8988T (cell line): ENCODE measurements at places on chromosomes 6 and 20.
A peak's percentile ranks its signal among the peaks of the same experiment; 100 is the strongest.

- DNase-seq = peak; percentile 96
Measured at GRCh38 chr20:57698116-57698866, 11.5 kb downstream of the PMEPA1 start.

- no peak for DNase-seq
Measured at GRCh38 chr6:44925100-44925739, 402.9 kb upstream of the RUNX2 start.

GRCh38 chr20:25177890-25178321 lies 17.6 kb upstream of the ENTPD6 start:
- DNase-seq = no peak

DNA sequence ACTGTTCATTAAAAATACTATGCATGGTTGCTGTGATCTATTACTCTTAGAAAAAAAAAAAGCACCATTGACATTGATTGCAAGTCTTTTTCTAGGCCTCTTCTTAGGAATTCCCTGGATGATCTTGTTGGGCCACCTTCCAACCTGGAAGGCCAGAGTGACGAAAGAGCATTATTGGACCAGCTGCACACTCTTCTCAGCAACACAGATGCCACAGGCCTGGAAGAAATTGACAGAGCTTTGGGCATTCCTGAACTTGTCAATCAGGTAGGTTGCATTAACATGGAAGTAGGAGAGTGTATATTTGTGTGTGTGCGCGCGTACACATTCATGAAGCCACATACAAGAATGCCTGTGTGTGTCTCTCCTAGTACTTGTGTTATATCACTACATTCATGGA lies 140.4 kb downstream of the NCOA3 start:
- DNase-seq = no peak

GRCh38 chr6:167661552-167662044 lies 165.1 kb upstream of the AFDN start:
- DNase-seq = no peak

- no peak for DNase-seq
Measured at GRCh38 chr6:108009894-108010293, 51.9 kb upstream of the SEC63 start.

DNA sequence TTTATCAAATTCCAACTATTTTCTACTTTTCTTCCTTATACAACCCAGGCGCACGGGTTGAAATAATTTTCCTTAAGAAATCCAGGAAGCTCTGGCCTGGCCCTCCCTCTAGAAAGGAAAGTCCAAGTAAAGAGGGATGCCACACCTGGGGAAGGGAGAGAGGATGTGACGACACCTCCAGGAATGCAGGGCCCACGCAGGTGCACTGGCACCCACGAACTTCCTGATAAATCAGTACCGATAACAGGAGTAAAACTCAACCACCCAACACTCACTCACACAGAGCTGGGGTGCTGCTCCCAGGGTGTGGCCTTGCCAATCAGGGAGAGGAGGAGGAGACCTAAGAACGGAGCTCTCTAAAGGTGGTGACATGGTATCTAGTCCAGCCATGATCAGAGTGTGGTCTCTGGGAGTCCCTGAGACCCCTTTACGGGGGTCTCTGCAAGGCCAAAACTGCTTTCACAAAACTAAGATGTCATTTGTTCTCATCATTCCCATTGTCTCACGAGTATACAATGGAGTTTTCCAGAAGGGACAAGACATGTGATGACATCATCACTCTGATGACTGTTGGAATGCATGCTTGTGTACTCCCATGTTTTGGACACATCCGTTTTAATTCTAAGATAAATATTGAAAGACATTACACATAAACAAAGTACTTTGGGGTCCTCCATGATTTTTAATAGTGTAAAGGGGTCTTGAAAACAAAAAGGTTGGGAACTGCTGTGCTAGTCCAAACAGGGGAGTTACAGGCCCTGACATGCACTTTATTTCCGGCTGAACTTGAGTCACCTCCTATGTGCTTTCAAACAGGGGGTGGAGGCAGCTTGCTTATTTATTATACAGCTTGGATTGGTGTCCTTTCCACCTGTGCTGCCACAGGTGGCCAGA lies 2.2 kb upstream of the PARD6B start:
- peak; percentile 37 for DNase-seq

DNA sequence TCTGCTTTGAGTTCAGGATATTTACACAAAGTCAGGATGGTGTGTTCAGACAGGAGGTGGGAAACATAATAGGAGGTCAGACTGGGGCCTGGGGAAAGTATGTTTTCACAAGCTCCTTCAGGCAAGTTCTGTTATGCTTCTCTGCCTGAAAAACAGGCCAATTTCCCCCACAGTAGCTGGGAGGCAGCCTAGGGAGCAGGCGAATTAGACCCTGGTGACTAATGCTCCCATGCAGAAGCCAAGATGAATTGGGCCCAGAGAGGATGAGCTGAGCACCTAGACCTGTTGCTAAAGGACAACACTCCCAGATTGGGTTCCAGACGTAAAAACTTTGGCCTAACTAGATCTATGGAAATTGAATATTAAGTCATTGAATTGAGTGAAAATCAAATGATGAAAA lies 142.2 kb upstream of the MAP3K7 start:
- no peak for DNase-seq

GRCh38 chr20:48419173-48419572 lies 408.6 kb downstream of the PREX1 start:
- no peak for DNase-seq

DNA sequence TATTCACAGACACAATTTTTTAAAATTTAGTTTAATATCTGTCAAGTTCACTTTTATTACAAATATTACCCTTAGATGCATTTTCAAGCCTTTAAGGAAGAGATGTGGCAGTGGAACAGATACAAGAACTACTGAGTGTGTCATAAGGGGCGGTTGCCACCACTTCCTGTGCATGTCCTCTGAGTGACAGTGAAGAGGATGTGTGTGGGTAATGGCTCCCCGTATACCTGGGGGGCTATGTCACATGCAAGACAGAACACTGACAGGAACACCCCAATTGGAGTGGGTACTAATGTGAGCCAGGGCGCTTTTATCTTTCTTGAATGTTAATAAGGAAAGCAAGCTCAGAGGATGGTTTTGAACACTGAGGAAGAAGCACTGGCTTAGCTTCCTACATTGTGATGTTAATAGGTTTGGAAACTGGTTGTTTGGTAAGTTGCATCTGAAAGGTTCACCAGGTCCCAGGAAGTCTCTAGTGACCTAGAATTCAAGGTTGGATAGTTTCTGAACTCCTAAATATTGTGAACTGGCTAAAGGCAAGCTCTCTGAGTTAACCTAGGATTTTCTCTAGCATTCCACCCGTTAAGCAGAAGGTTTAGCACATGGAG lies 83.4 kb upstream of the ASF1A start:
- DNase-seq = no peak

DNA sequence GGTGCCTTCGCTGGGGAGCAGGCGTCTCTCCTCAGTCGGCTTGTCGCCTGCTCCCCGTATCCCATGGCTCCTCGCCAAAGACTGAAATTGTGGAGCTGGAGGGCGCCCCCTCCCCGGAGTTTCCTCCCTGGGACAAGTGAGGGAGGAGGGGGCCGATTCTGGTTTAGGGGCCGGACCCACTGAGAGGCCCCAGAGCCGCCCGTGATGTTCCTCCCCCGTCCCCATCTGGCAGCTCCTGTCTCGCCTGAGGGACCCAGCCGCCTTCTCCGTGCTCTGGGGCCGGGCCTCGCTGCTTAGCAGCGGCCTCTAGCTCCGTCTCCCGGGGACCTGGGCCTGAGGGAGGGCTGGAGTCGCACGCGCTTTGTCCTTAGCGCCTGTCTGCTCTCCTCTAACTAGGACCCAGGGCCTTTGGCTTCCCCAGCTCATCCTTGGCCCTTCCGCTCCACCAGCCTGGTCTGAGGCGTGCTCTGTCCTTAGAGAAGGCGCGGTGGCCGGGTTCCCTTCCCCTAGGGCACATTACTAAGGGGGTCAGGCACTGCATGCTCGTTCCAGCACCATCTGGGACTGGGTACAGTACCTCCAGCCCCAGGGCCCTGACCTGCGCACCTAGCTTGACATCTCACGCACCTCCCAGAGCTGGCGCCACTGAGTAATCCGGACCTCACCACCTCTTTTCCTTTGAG lies 29.7 kb downstream of the SLC12A5 start:
- no peak for DNase-seq

DNA sequence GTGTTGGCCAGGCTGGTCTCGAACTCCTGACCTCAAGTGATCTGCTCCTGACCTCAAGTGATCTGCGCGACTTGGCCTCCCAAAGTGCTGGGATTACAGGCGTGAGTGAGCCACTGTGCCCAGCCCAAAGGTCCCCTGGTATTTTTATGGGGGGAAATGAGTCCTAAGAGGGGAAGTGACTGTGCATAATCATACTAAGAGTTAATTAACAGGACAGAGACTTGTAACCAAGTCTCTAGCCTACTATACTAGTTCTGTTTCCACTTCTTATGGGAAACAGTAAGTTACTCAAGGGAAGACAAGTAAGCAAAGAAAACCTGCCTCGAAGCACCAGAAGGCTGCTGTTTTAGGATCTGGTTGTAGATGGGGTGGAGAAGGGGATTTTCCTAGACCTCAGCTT lies 27.9 kb downstream of the TCF15 start:
- no peak for DNase-seq

GRCh38 chr6:3431994-3432393 lies 24.9 kb downstream of the SLC22A23 start:
- no peak for DNase-seq

DNA sequence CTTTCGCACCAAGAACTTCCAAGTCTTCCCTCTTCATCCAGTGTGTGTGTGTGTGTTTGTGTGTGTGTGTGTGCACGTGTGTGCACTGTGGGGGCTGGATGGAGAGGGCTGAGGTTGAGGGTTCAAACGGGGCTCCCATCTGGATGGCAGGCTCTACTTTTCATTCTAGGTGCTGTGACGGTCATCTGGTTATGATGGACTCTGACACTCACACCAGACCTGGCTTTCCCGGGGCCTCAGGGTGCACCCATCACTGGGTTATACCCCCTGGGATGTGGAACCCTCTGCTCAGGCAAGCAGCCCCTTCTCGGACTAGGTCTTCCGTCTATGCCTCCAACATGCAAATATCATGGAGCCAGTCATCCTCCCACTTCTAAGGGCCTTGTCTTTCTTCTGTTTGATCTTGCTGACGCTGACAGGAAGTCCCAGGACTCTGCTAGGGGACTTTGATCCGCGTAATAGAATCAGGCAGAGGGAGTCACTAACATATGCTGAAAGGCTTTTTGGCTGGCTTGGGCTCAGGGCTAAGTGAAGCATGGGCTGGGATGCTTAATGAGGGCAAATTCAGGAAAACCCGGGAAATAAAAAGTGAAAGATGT lies 313.6 kb downstream of the CDC5L start:
- no peak for DNase-seq

DNA sequence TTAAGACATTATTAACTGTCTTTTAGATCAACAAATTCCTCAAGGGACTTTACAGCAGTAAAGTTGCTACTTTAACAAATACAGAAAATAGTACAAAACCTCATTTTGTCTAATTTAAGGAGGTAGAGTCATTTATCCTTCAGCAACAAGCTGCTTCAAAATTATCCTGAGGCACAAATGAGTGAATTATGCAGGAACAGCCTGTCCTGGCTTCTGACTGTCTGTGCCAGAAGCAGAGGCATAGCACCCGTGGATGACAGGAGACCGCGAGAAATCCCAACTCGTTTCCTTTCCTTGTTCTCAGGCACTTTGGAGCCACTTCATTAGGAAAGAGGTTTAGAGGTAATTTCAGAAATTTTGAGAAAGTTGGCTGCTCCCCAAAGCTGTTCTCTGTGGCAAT lies 549.2 kb upstream of the BTBD3 start:
- no peak for DNase-seq

GRCh38 chr6:77383026-77383425 lies 80.3 kb downstream of the HTR1B start:
- no peak for DNase-seq

- no peak for DNase-seq
Measured at GRCh38 chr6:4220558-4220957, 85.2 kb upstream of the ECI2 start.

- peak; percentile 27 for DNase-seq
Measured at GRCh38 chr6:97059473-97059872, 134.9 kb downstream of the KLHL32 start.

GRCh38 chr6:37818536-37819176 lies 871 bp upstream of the ZFAND3 start:
- peak; percentile 82 for DNase-seq

- DNase-seq = no peak
Measured at GRCh38 chr6:151677404-151677803, 130.1 kb upstream of the ESR1 start.

DNA sequence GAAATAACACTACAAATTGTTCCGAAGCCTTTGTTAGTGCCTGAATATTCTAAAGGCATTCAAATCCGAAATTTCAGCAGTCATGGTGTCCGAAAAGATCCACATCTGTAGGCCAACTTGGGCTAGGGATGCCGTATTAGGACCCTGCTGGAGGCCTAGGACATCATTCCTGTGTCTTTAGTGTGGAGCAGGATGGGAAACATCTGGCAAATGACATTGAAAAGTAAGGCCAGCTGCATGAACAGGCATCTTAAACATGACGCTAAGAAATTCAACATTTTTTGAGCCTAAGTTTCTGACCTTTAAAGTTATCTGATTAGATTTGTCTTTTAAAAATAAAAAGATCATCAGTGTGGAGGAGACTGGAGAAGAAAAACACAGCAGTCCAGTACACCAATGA lies 91.3 kb downstream of the MYLK4 start:
- DNase-seq = no peak

- no peak for DNase-seq
Measured at GRCh38 chr6:143803769-143804568, 39.2 kb upstream of the LTV1 start.

DNA sequence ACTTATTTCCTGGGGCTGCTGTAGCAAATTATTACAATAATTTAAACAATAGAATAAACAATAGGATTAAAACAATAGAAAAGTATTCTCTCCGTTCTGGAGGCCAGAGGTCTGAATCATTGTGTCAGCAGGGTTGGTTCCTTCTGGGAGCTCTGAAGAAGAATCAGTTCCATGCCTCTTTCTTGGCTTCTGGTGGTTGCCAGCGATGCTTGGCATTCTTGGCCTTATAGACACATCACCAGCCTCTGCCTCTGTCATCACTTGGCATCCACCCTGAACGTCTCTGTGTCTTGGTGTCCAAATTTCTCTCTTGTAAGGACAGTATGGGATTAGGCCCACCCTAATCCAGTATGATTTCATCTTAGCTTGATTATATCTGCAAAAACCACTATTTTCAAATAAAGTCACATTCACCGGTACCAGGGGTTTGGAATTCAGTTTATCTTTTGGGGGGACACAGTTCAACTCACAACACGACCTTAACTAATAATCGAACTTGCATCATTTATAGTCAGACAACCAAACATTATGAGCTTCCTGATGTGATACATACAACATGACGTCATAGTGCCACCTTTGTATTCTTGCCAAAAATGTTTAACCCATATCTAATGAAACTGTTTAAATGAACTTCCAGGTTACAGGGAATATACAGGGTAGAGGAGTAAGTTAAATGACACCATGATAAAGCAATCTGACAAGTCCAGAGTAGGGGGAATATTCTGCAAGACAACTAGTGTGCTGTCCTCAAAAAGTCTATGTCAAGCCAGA lies 84.7 kb upstream of the RNF24 start:
- DNase-seq = no peak

DNA sequence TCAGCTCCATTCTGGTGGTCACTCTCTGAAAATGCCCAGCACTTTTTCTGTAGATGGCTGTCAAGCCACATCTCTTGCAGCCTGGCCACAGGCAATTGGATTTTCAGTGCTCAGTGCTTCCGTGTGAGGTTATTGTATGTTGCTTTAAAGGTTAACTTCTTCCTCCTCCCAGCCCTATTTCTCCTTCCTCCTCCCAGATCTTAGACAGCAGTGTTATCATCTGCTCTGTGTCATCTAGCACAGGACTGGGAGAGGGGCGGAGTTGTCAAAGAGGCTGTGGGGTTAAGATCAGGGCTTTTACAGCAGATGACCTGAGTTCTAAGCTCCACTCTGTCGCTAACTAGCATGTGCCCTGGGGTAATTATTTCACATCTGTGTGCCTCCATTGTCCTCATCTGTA lies 129.0 kb downstream of the PHACTR3 start:
- DNase-seq = no peak
